Lower leg skin (tissue), 4 donors: ENCODE measurements at places on chromosomes 1 and 21.

DNA sequence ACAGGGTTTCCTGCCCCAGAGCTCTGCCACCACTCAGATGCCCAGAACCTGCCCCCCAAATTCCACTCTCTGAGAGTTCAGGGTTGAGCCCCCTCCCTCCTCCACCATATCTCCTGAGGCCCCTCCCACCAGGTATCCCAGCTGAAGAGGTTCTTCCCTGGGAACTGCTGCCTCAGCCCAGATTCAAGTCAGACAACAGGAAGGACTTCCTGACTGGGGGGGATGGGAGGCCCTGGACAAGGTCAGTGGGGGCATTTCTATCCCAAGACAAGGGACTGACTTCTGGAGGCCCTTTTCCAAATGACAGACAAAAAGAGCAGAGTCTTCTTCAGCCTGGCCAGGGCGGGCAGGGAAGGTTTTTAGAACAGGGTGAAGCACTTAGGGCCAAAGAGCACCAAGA is 24.1 kb upstream of the TENT5B start:
- DNase-seq: no peak

DNA sequence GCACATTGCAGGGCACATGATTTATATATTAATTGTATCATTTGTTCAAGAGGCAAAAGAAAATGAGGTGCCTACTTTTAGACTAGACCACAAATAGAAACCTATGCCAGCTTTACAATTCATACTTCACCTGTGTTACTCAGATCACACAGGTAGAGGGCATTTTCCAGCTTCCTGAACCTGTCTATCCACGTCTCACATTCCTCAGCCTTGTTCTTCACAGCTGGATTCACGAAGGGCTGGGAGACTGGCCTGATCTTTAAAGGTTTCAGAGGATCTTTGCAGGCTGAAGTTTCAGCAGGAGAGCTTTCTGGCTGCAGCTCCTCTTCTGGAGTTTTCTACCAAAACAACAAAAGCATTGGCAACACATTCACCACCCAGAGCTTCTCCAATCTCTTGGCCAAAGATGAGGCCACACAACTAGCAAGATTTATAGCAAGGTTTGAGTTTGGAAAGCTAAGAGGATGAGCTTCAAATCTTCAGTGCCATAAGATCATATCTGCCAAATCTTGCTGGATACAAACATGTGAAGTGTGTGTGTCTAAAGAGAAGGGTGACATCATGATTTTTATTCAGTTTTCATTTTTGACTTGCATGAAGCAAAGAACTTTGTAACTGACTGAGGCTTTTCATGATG is 71.0 kb upstream of the CYP2J2 start:
- DNase-seq: no peak

- DNase-seq: no peak
Observed at GRCh38 chr1:145937436-145937835, 10.2 kb upstream of the RBM8A start.

DNA sequence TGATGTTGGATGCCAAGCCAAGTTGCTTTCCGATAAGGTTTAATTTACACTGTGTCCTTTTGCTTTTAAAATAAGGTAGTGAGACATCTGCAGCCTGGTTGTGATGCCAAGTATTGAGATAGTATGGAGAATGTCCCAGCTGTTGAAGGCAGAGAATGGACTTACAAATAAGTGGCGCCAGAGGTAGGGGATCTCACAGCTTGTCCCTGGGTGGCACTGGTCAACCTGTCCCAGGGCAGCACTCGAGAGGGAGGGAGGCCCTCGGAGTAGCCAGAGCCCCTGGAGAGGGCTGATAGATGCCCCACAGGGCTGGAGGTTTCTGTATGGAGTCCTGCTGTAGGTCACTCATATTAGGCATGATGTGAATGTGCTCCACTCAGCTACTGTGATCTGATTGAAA is 98.5 kb downstream of the GALNT2 start:
- no peak for DNase-seq

- DNase-seq: no peak
Observed at GRCh38 chr1:206469933-206470691, at the start of gene IKBKE. TSS of gene IKBKE (plus strand) at chr1:206470476. CDS start at chr1:206473228, 2,752 bp downstream.

DNA sequence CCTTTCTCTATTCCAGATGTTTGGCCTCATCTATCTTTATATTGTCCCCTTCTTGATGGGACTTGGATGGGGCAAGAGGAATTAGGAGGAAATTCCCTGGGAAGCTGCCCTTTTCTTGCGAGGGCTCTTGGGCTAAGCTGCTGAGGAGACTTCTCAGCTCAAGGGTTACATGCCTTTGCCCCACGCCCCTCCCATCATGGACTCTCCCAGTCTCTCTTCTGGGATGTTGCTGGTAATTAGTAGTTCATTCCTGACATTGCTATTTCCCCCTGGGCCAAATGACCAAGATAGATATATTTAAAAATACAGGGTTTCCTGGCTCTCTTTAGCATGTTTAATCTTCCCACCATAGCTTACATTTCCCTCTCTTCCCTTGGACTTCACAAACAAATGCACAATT is 90.6 kb upstream of the RALGPS2 start:
- no peak for DNase-seq

- DNase-seq: no peak
Observed at GRCh38 chr1:21921100-21921875, 15.8 kb downstream of the HSPG2 start.

- DNase-seq: no peak
Observed at GRCh38 chr1:52978045-52978444, 51.0 kb downstream of the SCP2 start.

- no peak for DNase-seq
Observed at GRCh38 chr21:38067086-38067739, 151.0 kb upstream of the KCNJ6 start.
